ENCODE measurements at places on chromosomes 6 and 20.

- no peak overlapping the region for H3K27ac ChIP-seq
- H3K4me3 ChIP-seq = no peak overlapping the region
- H3K36me3 ChIP-seq = no peaks in the 10 kb centered on the region
Measured at GRCh38 chr6:163284151-163284550, 130.4 kb upstream of the QKI start.

DNA sequence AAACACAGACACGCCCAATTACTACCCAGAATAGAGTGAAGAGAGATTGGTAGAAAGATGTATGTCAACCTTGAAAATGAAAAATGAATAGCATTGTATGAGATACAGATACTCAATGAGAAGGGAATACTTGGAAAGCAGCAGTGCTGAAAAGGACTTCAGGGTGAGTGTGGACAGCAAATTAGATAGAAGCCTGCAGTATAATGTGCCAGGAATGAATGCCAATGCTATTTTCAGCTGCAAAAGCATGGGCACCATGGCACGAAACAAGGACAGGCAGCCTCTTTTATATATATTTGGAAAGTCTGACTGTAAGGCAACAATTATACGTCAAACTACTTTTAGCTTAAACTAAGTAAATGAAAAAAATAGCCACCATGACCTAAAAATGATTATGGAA, 118.2 kb downstream of the PTCHD4 start:
- DNase-seq = no peak
- H3K27me3 ChIP-seq = no peaks in the 10 kb centered on the region
- H3K27ac ChIP-seq = no peak overlapping the region

- no peak for DNase-seq
- no peaks in the 10 kb centered on the region for H3K27me3 ChIP-seq
- H3K4me1 ChIP-seq = peaks cover 12% of the 10 kb centered on the region
- no peaks in the 10 kb centered on the region for H3K36me3 ChIP-seq
- no peak overlapping the region for H3K27ac ChIP-seq
- no peak overlapping the region for H3K4me3 ChIP-seq
Measured at GRCh38 chr20:2867081-2867864, 6.0 kb upstream of the PTPRA start.

- H3K27me3 ChIP-seq = no peaks in the 10 kb centered on the region
- H3K36me3 ChIP-seq = peaks cover 29% of the 10 kb centered on the region
- peak; percentile 90 for DNase-seq
Measured at GRCh38 chr20:47231382-47232039, 125.0 kb downstream of the ZMYND8 start.

DNA sequence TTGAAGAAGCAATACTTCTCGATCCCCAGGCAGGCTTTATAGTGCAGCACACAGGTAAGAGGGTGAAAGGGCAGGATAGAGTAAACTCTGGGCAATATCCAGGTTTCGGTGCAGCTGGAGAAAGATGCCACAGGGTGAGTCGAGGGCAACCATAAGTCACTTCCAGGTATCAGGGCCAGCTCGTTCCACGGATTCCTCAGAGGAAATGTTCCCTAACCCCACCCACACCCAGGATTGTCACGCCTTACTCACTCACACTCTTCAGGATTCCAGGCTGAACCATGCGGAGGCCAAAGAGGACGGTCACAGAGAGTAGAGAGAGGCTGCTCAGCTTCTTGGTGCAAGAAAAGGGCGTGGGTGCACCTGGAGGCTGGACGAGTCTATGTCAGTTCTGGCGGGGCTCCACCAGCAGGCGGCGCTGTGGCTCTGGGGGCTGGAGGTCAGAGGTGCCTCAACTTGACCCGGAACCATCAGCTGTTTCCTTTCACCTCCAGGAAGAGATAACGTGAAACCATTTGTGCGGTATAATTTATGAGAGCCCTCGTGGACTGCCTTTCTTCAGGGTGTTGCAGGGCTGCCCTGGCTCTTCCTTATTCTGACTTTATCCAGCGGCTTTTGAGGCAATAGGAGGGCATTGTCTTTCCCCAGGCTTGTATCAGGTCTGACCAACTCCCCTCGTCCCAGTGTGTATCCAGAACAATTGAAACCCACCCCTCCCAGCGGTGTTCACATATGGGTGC, 14.5 kb upstream of the WFDC12 start:
- no peak for DNase-seq
- no peak overlapping the region for H3K4me3 ChIP-seq
- no peak overlapping the region for H3K27ac ChIP-seq
- H3K4me1 ChIP-seq = no peaks in the 10 kb centered on the region

- no peaks in the 10 kb centered on the region for H3K4me1 ChIP-seq
- no peaks in the 10 kb centered on the region for H3K27me3 ChIP-seq
- H3K36me3 ChIP-seq = no peaks in the 10 kb centered on the region
- H3K27ac ChIP-seq = no peak overlapping the region
- peak; percentile 41 for DNase-seq
- H3K4me3 ChIP-seq = no peak overlapping the region
Measured at GRCh38 chr6:136446579-136447187, 103.5 kb downstream of the MAP7 start.

DNA sequence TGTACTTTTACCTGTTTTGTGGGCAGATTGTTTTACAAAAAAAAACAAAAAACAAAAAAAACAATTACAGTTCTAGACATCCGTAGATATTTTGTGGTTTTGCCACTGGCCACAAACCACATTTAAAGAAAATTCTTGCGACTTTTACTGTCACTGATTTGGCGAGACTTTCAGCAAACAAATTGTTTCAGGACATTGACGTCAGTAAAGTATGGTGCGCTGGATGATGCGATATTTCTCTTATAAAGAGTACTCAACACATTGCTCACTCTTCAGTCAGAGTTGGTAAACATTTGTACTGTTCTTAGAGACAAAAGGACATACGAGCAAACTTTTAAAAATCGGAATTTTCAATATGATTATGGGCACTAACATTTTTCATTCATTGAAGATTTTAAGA, 229.8 kb downstream of the HAO1 start:
- no peaks in the 10 kb centered on the region for H3K27me3 ChIP-seq
- H3K27ac ChIP-seq = no peak overlapping the region
- H3K36me3 ChIP-seq = no peaks in the 10 kb centered on the region
- H3K4me1 ChIP-seq = no peaks in the 10 kb centered on the region

- no peak overlapping the region for H3K4me3 ChIP-seq
- peaks cover 22% of the 10 kb centered on the region for H3K36me3 ChIP-seq
- no peak overlapping the region for H3K27ac ChIP-seq
- H3K27me3 ChIP-seq = no peaks in the 10 kb centered on the region
Measured at GRCh38 chr20:35347011-35347410, 54.8 kb upstream of the FAM83C start.

GRCh38 chr6:42341771-42342553, 109.8 kb downstream of the TRERF1 start:
- H3K27ac ChIP-seq = no peak overlapping the region
- H3K4me1 ChIP-seq = peaks cover 27% of the 10 kb centered on the region
- H3K36me3 ChIP-seq = no peaks in the 10 kb centered on the region

DNA sequence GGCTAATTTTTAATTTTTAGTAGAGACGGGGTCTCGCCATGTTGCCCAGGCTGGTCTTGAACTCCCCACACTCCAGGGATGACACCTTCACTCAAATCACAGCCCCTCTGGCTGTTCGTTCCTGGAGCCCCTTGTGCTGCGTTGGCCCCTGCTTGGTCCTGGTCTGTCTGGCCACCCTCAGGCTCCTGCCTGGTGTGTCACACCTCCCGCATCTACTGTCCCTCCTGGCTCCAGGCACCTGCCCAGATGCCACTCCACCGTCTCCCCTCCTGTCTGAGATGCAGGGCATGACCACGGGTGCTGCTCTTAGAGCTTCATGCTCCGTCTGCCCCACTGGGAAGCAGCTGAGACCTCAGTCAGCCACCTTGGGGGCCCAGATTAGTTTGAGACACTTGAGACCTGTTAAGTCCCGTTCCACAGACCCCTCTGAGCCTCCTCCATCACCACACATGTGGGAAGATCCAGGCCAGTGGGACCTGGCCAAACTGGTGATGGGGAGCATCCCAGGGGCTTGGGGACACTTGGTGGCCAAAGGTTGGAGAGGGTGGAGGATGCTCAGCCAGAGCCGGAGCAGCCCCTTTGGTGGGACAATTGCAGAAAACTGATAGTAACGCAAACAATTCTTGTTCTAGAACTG, 21.9 kb upstream of the NPBWR2 start:
- DNase-seq = no peak
- H3K27ac ChIP-seq = no peak overlapping the region
- H3K4me1 ChIP-seq = no peaks in the 10 kb centered on the region
- peaks cover 10% of the 10 kb centered on the region for H3K27me3 ChIP-seq
- no peaks in the 10 kb centered on the region for H3K36me3 ChIP-seq
- no peak overlapping the region for H3K4me3 ChIP-seq

GRCh38 chr6:48809245-48809644, 653.8 kb downstream of the MMUT start:
- H3K27me3 ChIP-seq = no peaks in the 10 kb centered on the region
- H3K4me1 ChIP-seq = no peaks in the 10 kb centered on the region
- H3K36me3 ChIP-seq = no peaks in the 10 kb centered on the region
- H3K27ac ChIP-seq = no peak overlapping the region
- no peak overlapping the region for H3K4me3 ChIP-seq

GRCh38 chr6:129015721-129016120, 132.8 kb downstream of the LAMA2 start:
- H3K36me3 ChIP-seq = no peaks in the 10 kb centered on the region
- no peak overlapping the region for H3K4me3 ChIP-seq
- H3K27ac ChIP-seq = no peak overlapping the region
- no peaks in the 10 kb centered on the region for H3K27me3 ChIP-seq

- H3K4me3 ChIP-seq = no peak overlapping the region
- H3K27ac ChIP-seq = no peak overlapping the region
- H3K36me3 ChIP-seq = no peaks in the 10 kb centered on the region
- no peak for DNase-seq
- H3K4me1 ChIP-seq = peaks cover 35% of the 10 kb centered on the region
- H3K27me3 ChIP-seq = no peaks in the 10 kb centered on the region
Measured at GRCh38 chr6:150272976-150273315, 95.9 kb upstream of the IYD start.

- DNase-seq = no peak
- H3K4me1 ChIP-seq = peaks cover under 1% of the 10 kb centered on the region
- no peak overlapping the region for H3K27ac ChIP-seq
- H3K27me3 ChIP-seq = peaks cover 7% of the 10 kb centered on the region
- H3K36me3 ChIP-seq = no peaks in the 10 kb centered on the region
- H3K4me3 ChIP-seq = no peak overlapping the region
Measured at GRCh38 chr6:14048837-14049236, 68.7 kb upstream of the CD83 start.

- no peaks in the 10 kb centered on the region for H3K4me1 ChIP-seq
- no peak overlapping the region for H3K27ac ChIP-seq
- no peak overlapping the region for H3K4me3 ChIP-seq
- DNase-seq = peak; percentile 85
Measured at GRCh38 chr6:147621263-147621662, 112.8 kb downstream of the SAMD5 start.

- no peak for DNase-seq
- no peaks in the 10 kb centered on the region for H3K36me3 ChIP-seq
- no peak overlapping the region for H3K27ac ChIP-seq
- H3K4me3 ChIP-seq = no peak overlapping the region
- no peaks in the 10 kb centered on the region for H3K4me1 ChIP-seq
- no peaks in the 10 kb centered on the region for H3K27me3 ChIP-seq
Measured at GRCh38 chr6:25215881-25216280, 63.3 kb upstream of the CARMIL1 start.

GRCh38 chr6:143176090-143177021, 115.7 kb downstream of the AIG1 start:
- H3K4me3 ChIP-seq = no peak overlapping the region
- H3K27ac ChIP-seq = peak overlapping the region; percentile 85
- H3K36me3 ChIP-seq = no peaks in the 10 kb centered on the region
- peaks cover 8% of the 10 kb centered on the region for H3K4me1 ChIP-seq
- no peaks in the 10 kb centered on the region for H3K27me3 ChIP-seq

GRCh38 chr6:38644951-38645350, 5.2 kb upstream of the BTBD9 start:
- H3K27ac ChIP-seq = no peak overlapping the region
- peaks cover 10% of the 10 kb centered on the region for H3K4me1 ChIP-seq
- H3K4me3 ChIP-seq = no peak overlapping the region
- H3K36me3 ChIP-seq = no peaks in the 10 kb centered on the region
- no peaks in the 10 kb centered on the region for H3K27me3 ChIP-seq
- DNase-seq = no peak

GRCh38 chr6:25961619-25962148, 918 bp upstream of the TRIM38 start:
- H3K27ac ChIP-seq = no peak overlapping the region
- DNase-seq = no peak
- H3K36me3 ChIP-seq = no peaks in the 10 kb centered on the region
- H3K4me3 ChIP-seq = no peak overlapping the region
- no peaks in the 10 kb centered on the region for H3K4me1 ChIP-seq

DNA sequence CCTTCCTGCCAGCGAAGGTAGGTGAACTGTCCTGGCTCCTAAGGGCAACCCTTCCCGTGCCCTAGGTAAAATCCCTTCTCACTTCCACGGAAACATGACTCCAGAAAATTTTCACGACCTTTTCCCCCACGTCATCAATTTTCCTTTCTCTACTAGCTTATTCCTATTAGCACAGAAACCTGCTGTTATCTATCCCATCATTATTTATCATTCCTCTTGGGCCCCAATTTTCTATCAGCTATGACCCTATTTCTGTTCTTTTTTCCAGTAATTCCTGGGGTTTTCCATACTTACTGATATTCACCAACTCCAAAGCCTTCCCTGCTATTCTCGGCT, 23.8 kb upstream of the GCM1 start:
- no peak for DNase-seq
- H3K27ac ChIP-seq = no peak overlapping the region
- no peaks in the 10 kb centered on the region for H3K27me3 ChIP-seq
- H3K36me3 ChIP-seq = no peaks in the 10 kb centered on the region

DNA sequence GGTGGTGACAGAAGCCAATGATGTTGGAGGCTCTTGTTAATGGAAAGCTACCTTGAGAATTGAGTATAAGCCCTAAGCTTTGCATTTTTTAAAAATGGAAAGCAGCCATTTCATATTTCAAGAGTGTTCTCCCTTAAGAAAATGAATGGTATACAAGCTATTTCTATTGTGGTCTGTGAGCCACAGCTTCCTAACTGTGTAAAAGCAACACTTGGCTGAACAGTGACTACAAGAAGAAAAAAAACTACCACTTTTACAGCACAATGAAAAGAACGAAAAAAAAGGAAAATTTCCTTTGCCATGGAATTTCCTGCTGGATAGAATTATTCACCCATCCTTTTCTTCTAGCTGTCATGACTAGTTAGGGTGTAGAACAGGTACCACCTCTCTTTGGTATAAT, 397.1 kb upstream of the BTBD3 start:
- peaks cover 4% of the 10 kb centered on the region for H3K4me1 ChIP-seq
- H3K27ac ChIP-seq = no peak overlapping the region
- H3K36me3 ChIP-seq = no peaks in the 10 kb centered on the region
- no peak overlapping the region for H3K4me3 ChIP-seq
- peaks cover 2% of the 10 kb centered on the region for H3K27me3 ChIP-seq

- no peaks in the 10 kb centered on the region for H3K27me3 ChIP-seq
- no peaks in the 10 kb centered on the region for H3K36me3 ChIP-seq
- H3K27ac ChIP-seq = no peak overlapping the region
- H3K4me3 ChIP-seq = no peak overlapping the region
- H3K4me1 ChIP-seq = peaks cover 5% of the 10 kb centered on the region
- peak; percentile 87 for DNase-seq
Measured at GRCh38 chr6:82862543-82862942, 203.1 kb downstream of the UBE3D start.

All from astrocyte (in vitro differentiated cells and primary cell).